AG08395 (cell line): ENCODE measurements at places on chromosomes 4 and X.

- DNase-seq, result no peak
Observed at GRCh38 chr4:80199004-80199560, 1.8 kb downstream of the PRDM8 start.

- DNase-seq, result no peak
Observed at GRCh38 chrX:25175743-25176142, 160.0 kb upstream of the ARX start.

- no peak for DNase-seq
Observed at GRCh38 chr4:158906073-158906472, 137.2 kb downstream of the FNIP2 start.

DNA sequence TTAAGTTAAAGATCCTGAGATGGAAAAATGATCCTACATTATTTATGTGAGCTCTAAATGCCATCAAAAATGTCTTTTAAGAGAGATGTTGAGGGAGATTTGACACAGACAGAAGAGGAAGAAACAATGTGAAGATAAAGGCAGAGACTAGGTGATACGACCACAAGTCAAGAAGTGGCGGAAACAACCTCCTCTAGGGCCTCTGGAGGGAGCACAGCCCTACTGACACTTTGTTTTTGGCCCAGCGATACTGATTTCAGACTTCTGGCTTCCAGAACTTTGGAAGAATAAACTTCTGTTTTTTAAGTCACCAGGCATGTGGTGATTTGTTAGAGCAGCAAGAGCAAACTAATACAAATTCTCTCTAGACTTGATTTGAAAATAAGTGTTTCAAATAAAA, 1216.1 kb downstream of the FSTL5 start:
- no peak for DNase-seq

DNA sequence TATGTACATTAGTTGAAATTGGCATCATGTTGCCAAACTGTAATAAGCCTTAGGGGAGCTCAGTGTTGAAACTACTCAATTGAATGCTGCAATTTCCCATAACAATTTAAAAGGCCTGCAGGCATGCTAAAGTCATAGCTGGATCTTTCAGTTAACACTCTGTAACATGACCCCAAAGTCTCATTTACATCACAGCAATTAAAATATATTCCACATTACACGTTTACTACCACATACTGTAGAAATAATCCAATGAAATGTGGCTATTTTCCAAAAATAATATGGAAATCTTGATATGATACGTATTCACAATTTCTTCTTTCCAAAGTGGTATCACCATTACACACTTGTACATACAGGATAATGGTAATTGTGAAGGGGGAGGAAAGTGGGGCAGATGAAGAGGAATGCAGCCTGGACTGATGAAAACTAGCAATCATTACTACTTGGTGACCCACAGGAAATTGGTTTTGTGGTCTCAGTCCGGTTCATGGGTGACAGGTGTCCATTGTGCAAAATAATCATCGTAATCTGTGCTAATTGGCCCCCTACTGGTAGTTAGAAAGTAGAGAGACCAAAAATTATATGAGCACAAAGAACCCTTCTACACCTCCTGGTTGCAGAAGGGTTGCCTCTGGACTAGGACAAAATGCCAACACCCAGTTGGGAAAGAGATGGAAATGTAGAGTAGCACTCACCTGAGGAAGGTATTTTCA, 63.7 kb downstream of the TENM3 start:
- DNase-seq, result no peak

GRCh38 chrX:40154853-40155588, 57.3 kb upstream of the BCOR start:
- DNase-seq, result peak; percentile 56

- DNase-seq, result no peak
Observed at GRCh38 chrX:9341291-9342201, 123.3 kb upstream of the TBL1X start.

GRCh38 chr4:54585321-54586000, 72.3 kb upstream of the KIT start:
- DNase-seq, result peak; percentile 54

DNA sequence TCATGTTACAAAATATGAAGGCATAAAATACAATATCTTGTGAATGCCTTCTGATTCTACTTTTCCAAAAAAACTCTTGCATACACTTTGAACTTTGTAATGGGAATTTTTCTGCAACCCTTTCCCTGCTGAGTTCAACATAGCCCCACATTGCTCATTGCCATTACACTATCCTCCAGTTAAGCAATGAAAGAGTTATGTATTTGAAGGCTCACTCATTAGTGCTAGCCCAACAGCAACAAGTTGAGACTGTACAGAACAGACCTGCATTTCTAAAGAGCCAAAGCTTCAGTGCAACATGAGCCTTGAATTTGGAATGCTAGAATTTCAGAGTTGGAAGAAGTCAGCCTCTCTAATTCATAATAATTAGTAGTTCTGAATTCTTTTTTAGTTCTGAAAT, 44.4 kb upstream of the STAG2 start:
- DNase-seq, result no peak

- no peak for DNase-seq
Observed at GRCh38 chr4:153522802-153523094, 56.6 kb downstream of the TMEM131L start.

DNA sequence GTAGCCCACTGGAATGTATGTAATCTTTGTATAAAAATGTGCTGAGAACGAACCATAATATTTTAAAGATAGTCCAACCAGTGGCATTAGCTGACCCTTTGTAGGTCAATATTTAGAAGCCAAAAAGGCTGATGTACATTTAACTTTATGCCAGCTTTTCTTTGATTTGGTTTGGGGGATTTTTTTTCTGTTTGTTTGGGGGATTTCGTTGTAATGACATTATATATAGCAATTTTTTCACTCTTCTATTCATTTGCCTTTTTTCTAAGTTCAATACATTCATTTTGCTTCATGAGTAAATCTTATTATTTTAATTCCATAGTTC, 382.0 kb upstream of the NOCT start:
- no peak for DNase-seq

GRCh38 chr4:188658958-188659522, 519.8 kb downstream of the TRIML1 start:
- no peak for DNase-seq

GRCh38 chrX:35622040-35622439, 176.1 kb upstream of the MAGEB16 start:
- DNase-seq, result no peak

- no peak for DNase-seq
Observed at GRCh38 chr4:12124138-12124537, 695.4 kb upstream of the HS3ST1 start.

DNA sequence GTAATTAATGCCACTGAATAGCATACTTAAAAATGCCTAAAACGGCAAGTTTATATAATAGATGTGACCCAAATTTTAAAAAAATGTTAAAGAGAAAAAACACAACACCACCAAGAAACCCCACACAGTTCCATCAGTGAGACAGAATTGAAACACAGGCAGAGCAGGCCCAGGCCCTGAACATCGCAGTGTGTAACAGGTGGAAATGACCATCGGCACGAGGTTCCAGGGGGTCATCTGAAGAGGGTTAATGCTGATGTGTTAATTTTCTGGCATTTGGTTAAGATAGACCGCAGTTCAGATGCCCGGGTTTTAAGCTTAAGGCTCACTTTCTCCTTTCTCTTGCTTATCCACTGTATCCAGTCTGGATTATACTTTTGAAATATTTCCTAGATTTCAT, 66.8 kb downstream of the ANAPC4 start:
- DNase-seq, result no peak

- DNase-seq, result peak; percentile 48
Observed at GRCh38 chr4:26719954-26720552, 136.2 kb downstream of the TBC1D19 start.

GRCh38 chr4:80049402-80049801, 23.6 kb downstream of the ANTXR2 start:
- no peak for DNase-seq

- no peak for DNase-seq
Observed at GRCh38 chr4:10077483-10078335, 38.9 kb downstream of the WDR1 start.

GRCh38 chrX:30215357-30215843, at the start of gene MAGEB2:
Gene MAGEB2, plus strand, starts transcription at chrX:30215563. Its CDS starts 3,018 bp downstream, at chrX:30218581.
- no peak for DNase-seq

DNA sequence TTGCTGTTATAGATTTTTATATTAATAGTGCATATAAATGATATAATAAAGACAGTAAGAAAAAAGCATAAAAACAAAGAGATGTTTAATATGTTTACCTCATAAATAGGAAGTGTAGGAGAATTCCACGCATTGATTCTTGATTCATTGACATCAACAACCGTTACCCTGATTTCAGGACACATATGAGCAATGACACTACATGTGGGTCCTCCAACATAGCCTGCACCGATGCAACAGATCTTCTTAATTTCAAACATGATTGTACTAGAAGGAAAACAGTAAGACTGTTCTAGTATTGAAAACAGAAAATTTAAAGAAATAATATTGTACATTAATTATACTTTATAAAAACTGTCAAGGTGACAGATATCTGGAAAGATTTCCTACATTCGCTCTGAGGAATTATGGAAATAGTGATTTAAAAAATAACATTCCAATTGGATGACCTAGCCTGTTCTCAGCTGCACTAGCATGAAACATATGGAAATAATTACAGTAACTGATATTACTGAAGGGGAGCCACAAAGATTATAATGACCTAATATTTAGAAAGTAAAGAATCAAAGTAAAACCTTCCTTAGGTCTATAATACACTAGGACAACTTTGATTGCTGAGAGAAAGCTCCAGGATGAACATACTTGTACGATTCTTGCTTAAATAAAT, 5.9 kb downstream of the UGDH start:
- DNase-seq, result peak; percentile 70

DNA sequence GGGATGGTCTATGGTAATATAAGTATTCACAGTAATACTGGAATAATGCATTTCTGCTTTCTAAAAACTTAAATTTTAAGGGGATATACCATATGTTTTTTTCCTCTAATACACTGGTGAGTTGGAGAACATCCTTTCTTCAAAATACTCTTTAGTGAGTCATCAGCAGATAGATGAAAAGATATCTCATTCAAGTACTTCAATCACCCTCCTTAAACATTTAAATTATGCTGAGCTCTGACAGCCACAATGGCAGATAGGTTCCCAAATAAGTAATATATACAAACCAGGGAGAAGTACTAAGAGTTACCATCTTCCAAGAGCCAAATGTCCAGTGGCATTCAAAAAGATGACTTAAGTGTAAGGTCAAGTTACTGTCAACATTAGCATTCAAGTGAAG, 52.2 kb downstream of the AMMECR1 start:
- DNase-seq, result no peak

DNA sequence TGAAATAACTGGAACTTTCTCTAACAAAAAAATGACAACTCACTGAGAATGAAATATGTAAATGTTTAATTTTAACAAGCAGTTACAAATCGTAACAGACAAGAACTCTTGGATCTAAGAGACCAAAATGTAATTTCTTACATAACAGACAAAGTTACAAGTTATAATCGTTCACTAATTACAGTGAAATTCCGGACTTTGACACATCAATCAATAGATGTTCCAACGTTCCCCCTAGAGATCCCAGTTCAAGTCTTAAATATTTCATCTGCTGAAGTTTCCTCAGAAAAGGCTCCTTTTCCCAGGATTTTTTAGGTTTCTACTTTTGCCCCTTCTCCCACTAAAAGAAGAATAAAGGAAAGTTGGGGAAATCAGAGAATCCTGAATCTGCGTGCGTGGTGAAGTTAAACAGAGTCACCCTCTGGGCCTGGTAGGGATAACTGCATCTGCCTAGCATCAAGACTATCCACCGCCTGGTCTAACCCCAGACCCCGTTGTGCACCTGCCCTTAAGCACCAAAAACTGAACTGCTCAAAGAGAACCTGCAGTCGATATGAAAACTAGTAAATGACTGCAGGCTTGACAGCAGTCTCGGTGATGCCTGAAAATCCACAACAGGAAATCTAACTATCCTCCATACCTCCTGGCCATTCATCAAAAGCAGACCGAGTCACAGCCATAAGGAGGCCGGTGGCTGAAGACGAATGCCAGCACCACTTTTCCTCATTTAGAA, 2.3 kb downstream of the IRF2 start:
- peak; percentile 40 for DNase-seq

DNA sequence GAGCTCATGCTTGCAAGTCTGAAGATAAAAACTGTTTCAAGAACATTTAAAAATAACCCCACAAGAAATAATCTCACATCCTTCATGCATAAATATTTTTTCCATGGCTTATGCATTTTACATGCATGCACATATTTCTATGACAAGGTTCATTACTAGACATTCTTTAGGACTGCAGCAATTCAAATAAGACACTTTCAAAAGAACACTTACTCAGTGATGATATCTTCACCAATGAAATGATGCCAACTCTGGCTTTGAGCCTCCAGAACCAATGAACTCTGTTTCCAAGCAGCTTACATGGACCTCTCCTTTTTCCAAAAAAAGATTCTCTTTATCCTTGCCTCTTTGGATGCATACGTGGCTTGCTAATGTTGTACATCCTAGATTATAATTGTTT, 279.9 kb downstream of the ADAM29 start:
- DNase-seq, result no peak

- DNase-seq, result no peak
Observed at GRCh38 chr4:145546175-145546915, 64.7 kb downstream of the SMAD1 start.

DNA sequence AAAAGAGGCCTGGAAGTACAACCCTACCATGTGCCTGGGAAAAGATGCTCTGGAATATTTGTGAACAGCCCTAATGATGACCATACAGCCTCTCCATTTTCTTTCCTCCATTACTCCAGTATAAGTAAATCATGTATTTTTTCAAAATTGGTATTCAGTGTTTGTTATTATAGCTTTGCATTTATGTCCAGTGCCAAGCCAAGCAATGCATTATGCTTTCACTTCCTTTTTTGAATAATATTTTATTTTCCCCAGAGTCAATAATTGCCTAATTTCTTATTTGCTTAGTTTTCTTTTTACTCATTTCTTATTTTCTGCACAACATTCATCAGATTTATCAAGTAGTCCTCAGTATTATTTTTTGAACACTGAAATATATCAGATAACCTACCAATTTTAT, 49.3 kb upstream of the EOLA2 start:
- no peak for DNase-seq

DNA sequence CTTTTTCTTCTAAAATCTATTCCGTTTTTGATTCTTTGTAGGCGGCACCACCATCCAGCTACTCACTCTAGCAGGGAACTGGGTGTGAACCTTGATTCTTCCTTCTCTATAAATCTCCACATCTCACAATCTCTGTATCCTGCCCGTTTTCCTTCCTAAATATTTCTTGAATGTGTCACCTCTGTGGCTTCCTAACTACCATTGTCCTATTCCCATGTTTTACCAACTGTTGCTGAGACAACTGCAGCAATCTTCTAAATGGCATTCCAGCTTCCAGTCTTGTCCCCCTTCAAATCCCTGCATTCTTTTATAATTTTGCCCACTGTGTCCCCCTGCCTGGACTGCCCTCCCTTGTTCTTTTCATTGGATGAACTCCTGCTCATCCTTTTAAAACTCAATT, 641.3 kb downstream of the RPA4 start:
- peak; percentile 26 for DNase-seq
